ENCODE measurements at places on chromosomes 11 and 22. TPM values are rescaled to one million over a fixed set of nuclear protein-coding genes. Genes with fewer than 3 reads are reported as not detected.

DNA sequence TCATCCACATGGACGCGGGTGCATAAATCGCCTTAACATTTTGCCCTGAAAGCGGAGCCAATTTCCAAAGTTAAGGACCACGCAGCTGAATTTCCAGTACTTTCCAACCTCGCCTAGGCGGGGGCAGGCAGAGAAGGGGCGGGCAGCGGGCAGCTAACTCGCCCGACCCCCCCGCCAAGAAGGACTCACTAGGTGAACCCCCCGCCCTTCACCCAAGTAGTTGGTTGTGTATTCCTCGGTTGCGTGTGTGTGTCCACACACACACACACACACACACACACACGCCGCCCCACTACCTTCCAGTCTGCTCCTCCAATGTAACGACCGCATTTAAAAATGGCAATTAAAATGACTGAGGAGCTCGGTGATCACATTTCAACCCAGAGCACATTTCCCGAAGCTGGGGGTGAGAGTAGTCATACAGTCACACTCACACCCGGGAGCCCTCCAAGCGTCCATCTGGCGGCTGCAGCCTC, 1.4 kb downstream of the TENM4 start:
- no peak for DNase-seq

DNA sequence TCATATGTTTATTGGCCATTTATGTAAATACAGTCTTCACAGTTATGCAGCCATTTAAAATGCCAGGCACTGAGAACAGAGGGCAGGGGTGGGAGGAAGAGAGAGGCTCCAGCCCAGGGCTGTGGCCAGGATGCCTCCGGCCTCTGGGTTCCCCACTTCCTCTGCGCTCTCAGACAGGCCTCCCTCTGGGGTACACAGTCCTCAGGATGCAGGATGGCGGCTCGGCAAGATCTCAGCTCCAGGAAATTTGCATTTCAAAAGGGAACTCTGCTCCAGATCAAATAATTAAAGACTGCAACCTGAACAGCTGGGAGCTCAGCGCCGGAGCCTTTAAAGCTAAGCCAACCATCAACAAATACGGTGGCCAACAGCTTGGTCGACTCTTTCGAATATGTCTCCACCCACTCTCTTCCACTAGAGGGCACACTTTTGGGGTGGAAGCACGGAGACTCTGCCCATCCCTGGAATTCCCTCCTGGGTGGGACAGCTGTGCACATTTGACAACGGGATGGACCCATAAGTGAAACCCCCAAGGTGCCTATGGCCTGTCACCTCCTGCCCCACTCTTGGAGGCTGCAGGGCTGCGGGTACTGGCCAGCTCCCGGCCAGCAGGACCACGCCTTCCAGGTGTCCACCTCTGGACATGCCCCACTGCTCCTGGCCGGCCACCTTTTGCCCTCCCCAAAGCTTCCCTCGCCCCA, 1044.7 kb downstream of the BRD1 start:
- DNase-seq: no peak

- no peak for DNase-seq
These were observed 50.1 kb downstream of the RELT start for GRCh38 chr11:73426219-73426850.

Gene CALCA
- not detected for total RNA-seq

DNA sequence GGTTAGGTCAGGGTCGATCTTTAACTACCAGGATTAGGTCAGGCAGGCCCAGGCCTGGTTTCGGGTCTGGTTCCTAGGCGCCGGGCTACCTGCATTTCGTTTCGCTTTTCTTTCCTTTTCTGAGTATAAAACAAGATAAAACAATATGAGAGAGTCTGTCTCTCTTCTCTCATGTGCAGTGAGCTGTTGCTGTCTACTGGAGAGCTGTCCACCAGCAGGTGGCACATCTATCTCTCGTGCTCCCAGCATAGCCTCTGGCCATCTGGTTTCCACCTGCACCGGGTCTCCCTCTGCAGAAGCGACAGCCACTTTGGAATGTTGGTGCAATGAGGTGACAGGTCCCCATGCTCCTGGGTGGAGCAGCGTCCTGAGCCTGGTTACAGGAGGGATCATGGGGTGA, 27.6 kb downstream of the RIBC2 start:
- peak; percentile 58 for DNase-seq

DNA sequence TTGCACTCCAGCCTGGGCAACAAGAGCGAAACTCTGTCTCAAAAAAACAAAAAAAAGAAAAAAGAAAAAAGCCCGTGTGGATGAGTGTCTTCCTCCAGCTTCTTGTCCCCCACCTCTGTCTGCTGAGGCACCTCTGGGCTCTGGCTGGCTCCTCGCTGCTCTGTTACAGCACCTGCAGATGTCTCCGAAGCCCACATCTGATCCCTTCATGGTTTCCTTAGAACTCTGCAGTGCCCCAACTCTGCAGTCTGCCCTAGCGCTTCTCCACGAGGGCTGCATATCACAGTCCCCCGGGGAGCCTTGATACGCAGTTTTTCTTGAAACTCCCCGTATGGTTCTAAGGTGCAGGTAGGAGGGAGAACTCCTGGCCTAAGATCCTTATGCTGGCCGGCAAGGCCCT, 15.9 kb downstream of the KCTD17 start:
- no peak for DNase-seq

Gene SLC6A5
- total RNA-seq: not detected

Gene CXCR5
- total RNA-seq: 0.39 TPM

DNA sequence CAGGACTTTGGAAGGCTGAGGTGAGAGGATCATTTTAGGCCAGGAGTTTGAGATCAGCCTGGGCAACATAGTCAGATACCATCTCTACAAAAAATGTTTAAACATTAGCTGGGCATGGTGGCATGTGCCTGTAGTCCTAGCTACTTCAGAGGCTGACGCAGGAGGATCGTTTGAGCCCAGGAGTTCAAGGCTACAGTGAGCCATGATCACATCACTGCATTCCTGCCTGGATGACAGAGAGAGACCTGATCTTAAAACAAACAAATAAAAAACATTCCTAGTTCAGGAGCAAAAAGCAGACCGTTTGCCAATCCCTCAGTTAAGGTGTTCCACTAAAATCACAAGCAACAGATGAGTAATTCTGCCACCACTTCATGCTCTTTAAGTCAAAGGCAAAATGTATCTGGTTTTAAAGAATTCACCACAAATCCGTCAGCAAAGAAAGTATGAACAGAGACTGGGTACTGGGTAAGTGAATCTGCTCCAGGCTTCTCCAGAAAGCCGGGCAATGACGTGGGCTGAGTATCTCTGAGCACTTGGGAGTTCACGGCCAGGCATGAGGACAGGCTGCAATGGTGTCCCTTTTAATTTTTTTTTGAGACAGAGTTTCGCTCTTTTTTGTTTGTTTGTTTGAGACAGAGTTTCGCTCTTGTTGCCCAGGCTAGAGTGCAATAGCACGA, 19.5 kb downstream of the CLTCL1 start:
- no peak for DNase-seq

DNA sequence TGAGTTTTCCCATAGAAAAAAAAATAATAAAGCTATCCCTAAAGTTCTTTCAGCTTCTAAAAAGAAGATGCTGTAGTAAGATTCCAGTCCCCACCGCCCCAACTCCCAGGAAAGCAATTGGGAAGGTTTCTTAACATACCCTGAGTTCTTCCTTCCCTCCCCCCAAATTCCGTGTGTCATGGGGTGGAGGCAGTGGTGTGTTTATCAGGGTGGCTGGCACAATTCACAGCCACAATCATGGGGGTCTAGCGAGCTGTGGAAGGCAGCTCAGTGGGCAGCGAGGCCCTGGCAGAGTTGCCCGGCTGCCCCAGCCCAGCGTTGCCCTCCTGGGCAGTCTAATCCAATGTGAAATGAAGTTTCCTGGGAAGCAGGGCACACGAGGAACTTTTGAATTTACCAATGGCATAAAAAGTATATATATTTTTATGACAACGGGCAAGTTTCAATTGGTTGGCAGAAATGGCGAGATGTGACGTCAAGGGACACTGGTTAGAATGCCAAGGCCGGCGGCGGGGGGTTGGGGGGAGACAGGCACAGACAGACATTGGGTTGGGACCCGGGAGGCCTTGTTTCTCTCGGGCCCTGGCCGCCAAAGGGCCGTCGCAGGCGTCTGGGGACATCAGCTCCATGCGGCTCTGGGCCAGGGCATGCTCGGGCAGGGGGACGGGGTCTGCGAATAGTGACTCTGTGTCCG, 80.7 kb upstream of the PPARA start:
- DNase-seq: peak; percentile 94

DNA sequence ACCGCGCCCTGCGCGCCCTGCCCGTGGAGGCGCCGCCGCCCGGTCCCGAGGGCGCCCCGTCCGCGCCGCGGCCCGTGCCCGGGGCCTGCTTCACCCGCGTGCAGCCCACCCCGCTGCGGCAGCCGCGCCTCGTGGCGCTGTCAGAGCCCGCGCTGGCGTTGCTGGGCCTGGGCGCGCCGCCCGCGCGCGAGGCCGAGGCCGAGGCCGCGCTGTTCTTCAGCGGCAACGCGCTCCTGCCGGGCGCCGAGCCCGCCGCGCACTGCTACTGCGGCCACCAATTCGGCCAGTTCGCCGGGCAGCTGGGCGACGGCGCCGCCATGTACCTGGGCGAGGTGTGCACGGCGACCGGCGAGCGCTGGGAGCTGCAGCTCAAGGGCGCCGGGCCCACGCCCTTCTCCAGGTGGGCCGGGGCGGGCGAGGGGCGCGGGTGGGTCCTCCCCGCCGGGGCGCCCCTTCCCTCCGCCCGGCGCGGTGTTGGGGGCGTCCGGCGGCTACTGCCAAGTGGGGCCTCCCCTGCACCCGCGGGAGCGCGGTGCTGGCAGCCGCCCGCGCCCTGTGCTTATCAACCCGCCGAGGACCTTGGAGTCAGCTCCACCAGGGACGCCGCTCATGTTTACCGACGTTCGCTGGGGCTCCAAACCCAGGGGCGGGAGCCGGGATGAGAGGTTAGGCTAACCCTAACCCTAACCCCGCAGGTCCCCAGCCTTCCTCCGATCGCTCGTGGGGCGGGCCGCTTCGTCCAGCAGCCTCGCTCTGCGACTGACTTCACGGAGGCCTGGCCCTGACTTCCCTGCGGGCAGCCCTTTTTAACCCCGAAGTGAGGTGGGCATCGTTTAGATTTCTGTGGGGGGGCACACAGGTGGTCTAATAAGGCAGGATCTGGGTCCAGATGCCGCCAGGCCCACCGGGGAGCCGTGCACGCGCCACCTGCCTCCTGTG, 649 bp downstream of the SELENOO start:
- DNase-seq: no peak

GRCh38 chr11:74306435-74307175, 4.8 kb downstream of the P4HA3 start:
- no peak for DNase-seq

Gene MMP8
- total RNA-seq: not detected

DNA sequence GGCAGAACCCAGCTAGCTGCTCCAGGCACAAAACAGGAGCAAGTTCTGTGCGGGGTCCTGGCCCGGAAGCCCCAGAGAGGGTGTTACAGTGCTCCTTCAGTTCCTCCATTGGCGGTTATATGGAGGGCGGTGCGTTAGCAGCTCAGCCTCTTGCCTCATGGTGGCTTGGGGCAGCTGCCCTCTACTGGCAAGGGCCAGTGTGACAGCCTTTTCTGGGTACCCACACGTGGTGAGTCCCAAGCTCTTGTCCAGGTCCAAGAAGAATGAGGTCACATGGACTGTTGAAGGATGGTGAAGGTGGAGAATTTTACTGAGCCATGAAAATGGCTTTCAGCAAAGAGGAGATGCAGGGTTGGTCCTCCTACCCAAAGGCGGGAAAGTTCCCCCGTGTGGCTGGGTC, 100.5 kb downstream of the WT1 start:
- DNase-seq: peak; percentile 32

DNA sequence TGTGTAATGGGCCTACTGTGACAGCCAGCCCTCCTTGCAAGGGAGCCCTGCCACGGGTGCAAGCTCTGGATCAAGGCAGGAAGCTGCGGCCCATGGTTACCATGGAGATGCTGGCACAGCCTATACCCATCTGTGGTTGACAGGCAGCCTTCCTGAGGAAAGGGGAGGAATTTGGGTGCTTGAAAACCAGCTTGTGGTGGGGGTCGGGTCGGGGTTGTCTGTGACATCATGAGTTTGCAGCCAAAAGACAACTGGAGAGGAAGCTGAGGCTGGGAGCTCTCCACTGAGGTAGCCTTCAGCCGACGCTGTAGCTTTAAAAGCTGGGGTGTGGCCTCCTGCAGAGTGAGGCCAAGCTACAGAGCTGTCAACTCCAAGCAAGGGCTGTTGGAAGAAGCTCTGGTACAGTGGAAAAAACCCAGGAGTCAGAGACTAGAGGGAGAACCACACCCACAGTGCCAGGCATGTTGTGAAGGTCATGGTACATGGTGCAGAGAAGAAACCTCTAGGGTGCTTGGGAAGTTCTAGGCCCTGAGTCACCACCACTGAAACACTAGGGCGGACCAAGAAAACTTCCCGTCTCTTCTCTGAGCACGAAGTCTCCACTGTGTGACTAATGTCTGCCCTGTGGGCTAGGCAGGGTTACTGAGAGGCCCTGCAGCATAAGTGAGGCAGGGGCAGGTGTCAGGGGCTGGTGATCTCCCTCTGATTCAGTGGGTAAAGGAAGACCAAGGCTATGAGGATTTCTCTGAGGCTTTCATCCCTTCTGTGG, 10.8 kb upstream of the LDHA start:
- DNase-seq: peak; percentile 91

GRCh38 chr22:23197836-23198235, 17.5 kb downstream of the BCR start:
- no peak for DNase-seq

Gene NXPE2
- 17.0 TPM for total RNA-seq

Gene SLCO2B1
- 65.9 TPM for total RNA-seq

- no peak for DNase-seq
These were observed at the start of gene GRAP2 for GRCh38 chr22:39900306-39901227. TSS of gene GRAP2 (plus strand) at chr22:39901084. CDS start at chr22:39947107, 46,023 bp downstream.

DNA sequence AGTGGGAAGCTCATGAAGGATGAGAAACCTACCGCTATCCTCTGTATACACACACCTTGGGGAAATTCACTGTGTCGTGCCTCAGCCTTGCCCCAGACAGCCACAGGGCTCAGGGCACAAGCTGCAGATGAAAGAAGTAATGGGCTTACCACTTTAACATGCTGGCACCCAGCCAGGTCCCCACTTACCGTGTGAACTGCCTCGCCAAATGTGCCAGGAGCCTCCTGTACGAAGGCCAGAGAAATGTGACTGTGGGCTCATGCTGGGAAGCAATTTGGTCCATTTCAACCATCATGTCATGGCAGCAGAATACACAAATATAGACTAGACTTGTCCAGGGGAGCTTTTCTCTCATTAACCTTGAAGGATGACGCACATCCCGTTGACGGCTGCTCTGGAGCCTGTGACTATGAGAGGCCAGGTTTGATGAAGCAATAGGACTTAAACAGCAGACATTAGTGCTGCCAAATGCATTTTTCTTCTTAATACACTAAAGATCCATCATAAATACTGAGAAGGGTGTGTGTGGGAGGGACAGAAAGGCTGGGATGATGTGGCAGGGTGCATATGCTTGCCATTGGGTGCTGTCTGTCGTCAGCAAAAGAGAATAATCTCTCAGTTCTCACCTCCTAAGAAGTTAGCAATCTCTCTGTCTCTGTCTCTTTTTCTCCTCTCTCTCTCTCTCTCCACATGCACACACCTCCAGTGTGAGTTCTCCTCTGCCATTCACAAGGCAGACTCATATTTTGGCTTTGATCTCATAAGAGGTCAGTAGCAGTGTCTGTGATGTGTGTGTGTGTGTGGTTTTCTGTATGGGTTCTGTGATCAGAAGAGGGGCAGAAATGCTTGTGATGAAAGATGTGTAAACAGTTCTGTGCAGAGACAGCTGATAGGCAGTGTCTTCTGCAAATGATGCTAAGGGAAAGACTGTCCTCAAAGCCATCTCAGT, 142.4 kb downstream of the KIRREL3 start:
- no peak for DNase-seq

All from left colon (tissue), 2 donors.